ENCODE measurements at places on chromosomes 2 and 18. TPM values are rescaled to one million over a fixed set of nuclear protein-coding genes. Genes with fewer than 3 reads are reported as not detected.

DNA sequence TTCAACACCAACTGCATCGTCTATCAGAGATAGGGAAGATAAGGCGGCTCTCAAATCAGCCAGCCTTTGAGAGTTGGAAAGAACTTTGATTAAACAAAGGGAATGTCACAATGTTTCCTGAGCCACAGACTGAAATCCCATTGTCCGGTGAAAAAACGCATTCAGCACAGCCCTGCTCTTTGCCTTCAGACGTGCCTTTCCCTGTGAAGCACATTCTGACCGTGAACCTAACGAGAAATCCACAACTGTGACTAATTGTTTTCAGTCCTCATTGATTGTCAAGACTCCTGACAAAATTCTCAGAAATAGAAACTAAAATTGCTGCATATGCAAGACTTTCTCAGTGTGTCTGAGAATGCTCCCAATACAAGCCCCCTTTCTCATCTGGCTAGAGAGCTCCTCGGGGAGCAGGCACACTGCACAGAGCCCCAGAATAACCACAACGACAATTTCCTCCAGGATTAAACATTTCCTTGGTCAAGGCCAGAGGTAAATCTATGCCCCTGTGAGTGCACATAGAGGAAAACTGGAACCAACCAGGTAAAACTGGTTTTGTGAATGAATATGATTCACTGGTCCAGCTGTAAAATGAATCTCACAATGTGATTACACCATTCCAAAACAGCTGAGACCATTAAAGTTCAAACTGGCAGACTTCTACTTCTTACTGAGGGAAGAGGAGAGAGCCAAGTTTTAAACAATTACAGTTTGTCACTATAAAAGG, 561.9 kb upstream of the ID2 start:
- peak; percentile 68 for DNase-seq

- DNase-seq = peak; percentile 10
Observed at GRCh38 chr2:166464187-166464586, 29.9 kb downstream of the SCN7A start.

- DNase-seq = no peak
Observed at GRCh38 chr2:174112073-174112472, 136.3 kb downstream of the OLA1 start.

GRCh38 chr2:238220892-238221521, 17.5 kb upstream of the ILKAP start:
- no peak for DNase-seq

The PLA2R1 gene
- total RNA-seq = 7.5 TPM

The TNS1 gene
- total RNA-seq = 3.3 TPM

DNA sequence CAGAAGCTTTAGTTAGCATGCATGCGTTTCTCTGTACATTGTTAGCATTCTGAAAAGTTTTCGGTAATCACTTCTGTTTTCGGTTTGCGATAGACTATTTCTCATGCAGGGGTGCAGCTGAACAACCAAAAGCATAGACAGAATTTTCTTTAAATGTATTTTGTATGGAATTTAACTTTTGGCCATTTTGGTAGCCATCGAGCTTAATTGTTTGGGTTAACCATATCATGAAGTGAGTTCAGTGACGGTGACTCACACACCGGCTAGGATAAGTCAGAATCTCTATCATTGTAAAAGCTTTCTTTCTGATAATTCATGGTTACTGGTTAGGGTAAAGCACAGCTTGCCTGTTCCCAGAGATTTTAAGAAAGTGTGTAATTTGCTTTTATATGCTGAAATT, 107.2 kb downstream of the CD226 start:
- no peak for DNase-seq

GRCh38 chr18:12904012-12904516, 20.0 kb upstream of the PTPN2 start:
- DNase-seq = no peak

The MERTK gene
- total RNA-seq = 0.49 TPM

GRCh38 chr18:25166113-25166512, 185.9 kb downstream of the ZNF521 start:
- DNase-seq = no peak

The DLGAP1 gene
- total RNA-seq = not detected

DNA sequence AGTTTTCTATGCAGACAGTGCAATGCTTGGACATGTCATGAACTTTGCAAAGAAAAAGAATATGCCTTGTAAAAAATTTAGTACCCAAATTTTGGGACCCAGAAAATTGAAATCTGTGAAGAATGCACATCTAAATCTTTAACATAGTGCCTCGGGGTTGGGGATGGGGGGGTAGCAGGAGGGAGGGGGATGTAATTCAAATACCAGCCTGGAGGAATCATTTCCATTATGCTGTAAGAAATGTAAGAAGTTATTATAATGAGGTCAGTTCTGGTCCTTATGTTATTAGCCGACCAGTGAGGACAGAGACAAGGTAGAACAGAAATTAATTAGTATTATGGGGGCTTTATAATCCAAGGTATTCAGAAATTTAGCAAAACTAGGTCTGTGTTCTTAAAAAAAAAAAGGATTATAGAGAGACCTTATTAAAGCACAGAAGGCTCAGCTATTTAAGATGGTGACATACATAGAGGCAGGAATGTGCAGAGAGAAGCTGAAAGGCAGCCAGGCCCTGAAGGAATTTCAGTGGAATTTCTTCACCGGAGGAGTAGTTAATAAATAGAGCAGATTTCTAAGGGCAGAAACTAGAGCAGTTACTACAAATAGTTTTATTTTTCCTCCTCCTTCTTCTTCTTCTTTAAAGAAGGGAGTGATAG, 89.0 kb upstream of the RBMS1 start:
- DNase-seq = peak; percentile 34

- no peak for DNase-seq
Observed at GRCh38 chr18:2883076-2883735, 36.4 kb downstream of the EMILIN2 start.

The TSHZ1 gene
- 9.7 TPM for total RNA-seq

GRCh38 chr2:127191331-127192219, 28.5 kb downstream of the CYP27C1 start:
- DNase-seq = no peak

DNA sequence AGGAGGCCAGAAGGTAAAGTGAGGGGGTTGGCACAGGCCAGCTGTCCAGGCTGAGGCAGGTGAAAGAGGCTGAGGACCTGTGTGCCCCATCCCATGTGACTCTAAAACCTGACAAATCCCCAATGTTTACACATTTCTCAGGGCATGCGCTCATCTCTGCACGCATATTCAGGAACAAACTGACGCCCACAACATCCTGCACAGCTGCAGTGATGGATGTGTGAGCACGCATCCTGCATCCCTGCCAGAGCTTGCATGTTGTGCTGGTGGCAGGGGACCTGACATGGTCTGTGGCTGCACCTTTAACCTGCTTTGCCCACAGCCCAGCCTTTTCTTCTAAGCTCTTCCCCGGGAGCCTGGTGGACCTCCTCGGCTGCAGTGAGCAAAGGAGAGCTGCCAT, 83.1 kb downstream of the FBXO15 start:
- no peak for DNase-seq

DNA sequence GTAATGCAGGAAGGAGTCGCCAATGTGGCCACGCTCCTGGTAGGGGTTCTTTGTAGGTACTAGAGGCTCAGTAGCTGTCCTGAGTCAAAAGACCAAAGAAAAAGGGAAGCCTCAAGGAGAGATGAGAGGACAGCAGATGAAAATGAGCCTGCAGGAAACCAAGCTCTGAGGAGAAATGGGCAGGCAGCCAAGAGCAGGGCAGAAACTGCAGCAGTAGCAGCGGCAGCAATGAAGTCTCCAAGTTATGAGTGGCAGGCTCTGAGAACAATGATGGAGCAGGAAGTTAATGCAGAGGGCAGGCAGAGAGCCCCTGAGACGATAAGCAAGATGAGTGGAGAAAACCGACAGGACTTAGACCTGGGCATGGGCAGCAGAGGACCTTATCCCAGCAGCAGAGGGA, 48.2 kb upstream of the TMEM200C start:
- no peak for DNase-seq

The IL36B gene
- total RNA-seq = not detected

- no peak for DNase-seq
Observed at GRCh38 chr2:113767811-113768460, 11.5 kb upstream of the SLC35F5 start.

The RAB10 gene
- 147 TPM for total RNA-seq

GRCh38 chr2:193520709-193521458, 1326.2 kb upstream of the TMEFF2 start:
- DNase-seq = no peak

GRCh38 chr2:21567395-21567794, 443.6 kb downstream of the TDRD15 start:
- DNase-seq = no peak

DNA sequence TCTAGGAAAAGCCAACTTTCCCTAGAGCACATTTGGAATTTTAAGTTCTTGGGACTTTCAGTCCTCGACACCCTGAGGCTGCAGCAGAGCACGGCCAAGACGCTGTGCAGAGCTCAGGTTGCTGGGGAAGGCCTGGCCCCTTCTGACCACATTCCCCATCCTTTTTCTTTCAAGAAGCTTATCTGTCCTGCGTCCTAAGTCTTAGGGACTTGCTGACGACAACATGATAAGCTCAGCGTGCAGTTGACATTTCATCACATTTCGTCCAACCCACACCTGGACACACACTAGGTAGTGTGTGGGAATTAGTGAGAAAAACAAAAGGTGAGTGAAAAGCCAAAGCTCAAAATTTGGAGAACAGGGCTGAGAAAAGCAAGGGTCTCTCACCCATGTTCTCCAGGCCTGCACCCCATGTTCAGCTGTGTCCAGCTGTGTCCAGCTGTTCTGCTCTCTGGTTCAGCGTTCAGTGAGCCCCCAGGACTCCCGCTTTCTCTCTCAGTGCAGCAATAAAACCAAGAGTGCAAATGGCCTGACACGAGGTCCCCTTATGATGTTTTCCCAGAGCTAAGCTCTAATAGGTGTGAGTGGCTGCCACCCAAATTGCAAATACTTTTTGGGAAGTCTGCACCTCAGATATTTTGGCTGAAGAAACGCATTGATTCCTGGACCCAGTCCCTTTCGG, 101.9 kb downstream of the RGPD3 start:
- DNase-seq = no peak

The CFAP65 gene
- total RNA-seq = not detected

GRCh38 chr2:3299130-3299529, 78.5 kb downstream of the EIPR1 start:
- no peak for DNase-seq

DNA sequence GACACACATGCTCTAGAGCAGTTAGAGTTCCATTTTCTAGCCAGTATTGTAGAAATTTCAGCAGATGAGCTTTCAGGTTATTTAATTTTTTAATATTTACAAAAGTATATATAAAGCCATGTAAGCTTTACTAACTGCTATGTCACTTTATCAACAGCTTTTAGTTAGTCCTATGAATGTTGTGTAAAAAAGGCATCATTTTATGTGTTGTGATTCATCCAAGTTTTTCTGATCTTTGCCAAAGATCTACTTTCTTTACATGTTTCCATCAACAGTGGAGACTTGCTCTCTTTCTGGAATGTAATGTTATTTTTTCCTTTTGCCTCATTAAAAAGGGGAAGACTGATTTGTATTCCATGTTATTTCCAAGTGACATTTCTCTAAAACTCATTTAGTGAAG, 125.2 kb upstream of the TFPI start:
- DNase-seq = no peak

The PTPN2 gene
- 75.2 TPM for total RNA-seq

The SH3BP4 gene
- total RNA-seq = 59.7 TPM

- DNase-seq = no peak
Observed at GRCh38 chr2:209685963-209686362, 85.7 kb upstream of the UNC80 start.

DNA sequence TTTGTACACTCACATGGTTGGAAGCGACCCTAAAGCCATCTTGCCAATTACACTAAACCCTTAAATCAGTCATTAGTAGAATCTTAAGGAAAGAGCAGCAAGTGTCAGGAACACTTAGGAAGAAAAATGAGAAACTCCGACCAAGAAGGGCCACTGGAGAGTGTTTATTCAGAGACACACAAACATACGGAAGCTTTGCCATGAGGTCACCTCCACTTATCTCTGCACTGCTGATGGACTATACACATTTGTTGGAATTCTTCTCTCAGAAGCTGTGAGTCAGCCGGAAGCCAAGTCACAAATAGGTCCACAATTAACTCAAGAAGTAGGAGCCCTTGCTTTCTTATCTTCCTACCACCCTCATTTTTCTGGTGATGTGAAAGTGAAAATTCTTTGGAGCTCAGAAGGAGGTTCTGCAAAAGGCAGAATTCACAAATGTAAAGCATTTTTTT, 21.6 kb downstream of the BMP10 start:
- DNase-seq = no peak

DNA sequence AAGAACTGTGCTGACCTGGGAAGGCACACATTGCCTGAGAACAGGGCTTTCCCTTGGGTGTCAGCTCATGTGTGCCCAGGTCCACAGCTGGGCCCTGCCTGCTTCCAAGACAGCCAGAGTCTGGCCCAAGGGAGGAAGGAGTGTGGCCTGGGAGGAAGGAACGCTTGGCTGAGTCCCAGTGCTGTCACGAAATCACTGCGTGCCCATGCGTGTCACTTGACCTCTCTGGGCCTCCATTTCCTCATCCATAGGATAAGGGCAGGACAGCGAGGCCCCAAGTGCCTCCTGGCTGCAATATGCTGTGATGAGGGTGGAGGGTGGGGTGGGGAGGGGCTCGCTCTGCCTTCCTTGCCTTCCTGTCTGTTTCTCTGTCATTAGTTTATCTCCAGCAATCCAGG, 642 bp upstream of the KCNK3 start:
- peak; percentile 28 for DNase-seq

- DNase-seq = peak; percentile 52
Observed at GRCh38 chr2:12555012-12555645, 161.6 kb upstream of the TRIB2 start.

The AGXT gene
- total RNA-seq = not detected

DNA sequence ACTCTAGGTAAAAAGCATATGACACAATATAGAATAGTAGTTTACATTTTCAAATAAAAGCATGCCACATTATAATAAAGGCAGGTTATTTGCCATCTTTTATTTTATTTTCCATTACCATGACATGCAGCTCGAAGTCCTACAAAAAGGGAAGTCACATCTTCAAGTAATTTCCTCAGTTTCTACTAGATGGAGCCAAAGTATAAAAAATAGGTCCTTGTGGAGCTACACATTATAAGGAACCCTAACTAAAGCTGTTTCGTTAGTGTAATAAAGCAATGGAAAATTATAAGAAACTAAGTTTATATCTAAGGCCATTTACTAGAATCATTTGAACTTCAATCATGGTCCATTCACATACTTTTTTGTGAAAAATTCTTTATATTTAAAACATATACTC, 674.5 kb downstream of the KCNJ3 start:
- DNase-seq = peak; percentile 33

GRCh38 chr2:174330945-174331594, 3.7 kb upstream of the SP9 start:
- DNase-seq = no peak

DNA sequence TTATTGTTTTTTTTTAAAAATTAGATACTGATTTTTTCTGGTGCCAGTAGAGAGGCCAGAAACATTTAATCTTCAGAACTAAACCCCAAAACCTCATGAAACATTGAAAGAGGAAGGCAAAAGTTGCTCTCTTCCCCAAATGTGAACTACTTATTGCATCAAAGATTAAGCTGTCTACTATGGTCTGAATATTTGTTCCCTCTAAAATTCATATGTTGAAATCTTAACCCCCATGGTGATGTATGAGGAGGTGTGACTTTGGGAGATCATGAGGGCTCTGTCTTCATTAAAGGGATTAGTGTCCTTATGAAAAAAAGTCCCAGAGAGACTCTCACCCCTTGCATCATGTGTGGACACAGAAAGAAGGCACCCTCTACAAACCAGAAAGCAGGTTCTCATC, 28.2 kb upstream of the SLC8A1 start:
- no peak for DNase-seq

- DNase-seq = no peak
Observed at GRCh38 chr2:221513232-221513631, 58.9 kb downstream of the EPHA4 start.
